Vagina (tissue), 2 donors: ENCODE measurements at places on chromosomes 11 and 22.

GRCh38 chr11:43419460-43419859, 60.7 kb downstream of the TTC17 start:
- DNase-seq, result no peak

DNA sequence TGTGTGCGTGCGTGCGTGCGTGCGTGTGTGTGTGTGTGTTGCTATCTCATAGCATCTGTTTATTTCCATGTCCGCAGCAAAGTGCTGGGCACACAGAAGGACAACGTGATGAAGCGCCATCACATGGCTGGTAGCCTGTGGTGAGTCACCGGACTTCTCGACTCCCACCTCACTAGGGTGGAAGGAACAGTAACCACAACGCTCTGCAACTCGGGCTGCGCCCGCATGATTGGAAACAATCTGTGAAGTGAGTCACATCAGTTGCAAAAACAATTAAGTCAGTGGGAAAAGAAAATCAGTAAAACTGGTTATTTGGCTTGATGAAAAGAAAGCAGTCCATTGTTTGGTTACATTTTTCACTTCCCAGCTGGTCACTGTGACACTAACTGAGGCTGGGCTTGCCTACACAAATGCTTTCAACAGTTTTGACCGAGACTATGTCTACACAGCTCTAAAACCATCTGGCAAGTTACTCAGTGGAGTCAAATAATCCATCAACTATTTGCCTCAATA, 437.3 kb upstream of the CADM1 start:
- no peak for DNase-seq

DNA sequence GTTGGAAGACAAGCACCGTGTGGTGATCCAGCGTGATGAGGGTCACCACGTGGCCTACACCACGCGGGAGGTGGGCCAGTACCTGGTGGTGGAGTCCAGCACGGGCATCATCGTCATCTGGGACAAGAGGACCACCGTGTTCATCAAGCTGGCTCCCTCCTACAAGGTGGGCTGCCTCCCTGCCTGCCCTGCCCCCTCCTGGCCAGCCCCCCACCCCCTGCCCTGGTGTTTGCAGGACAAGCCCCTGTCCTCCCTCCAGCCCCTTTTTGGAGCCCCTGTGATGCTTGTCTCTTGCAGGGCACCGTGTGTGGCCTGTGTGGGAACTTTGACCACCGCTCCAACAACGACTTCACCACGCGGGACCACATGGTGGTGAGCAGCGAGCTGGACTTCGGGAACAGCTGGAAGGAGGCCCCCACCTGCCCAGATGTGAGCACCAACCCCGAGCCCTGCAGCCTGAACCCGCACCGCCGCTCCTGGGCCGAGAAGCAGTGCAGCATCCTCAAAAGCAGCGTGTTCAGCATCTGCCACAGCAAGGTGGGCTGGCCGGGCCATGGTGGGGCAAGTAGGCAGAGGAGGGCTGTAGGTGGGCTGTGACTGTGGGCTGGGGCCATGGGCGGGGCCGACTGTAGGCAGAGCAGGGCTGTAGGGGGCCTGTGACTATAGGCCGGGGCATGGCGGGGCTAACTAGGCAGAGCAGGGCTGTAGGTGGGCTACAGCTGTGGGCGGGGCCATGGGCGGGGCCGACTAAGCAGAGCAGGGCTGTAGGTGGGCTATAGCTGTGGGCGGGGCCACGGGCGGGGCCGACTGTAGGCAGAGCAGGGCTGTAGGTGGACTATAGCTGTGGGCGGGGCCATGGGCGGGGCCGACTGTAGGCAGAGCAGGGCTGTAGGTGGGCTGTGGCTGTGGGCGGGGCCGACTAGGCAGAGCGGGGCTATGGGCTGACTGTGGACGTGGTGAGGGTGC, 13.6 kb downstream of the MUC2 start:
- DNase-seq, result no peak

- DNase-seq, result no peak
These were observed 48.1 kb upstream of the FGF3 start for GRCh38 chr11:69867076-69868005.

- DNase-seq, result no peak
These were observed 269.6 kb downstream of the MN1 start for GRCh38 chr22:27531782-27532530.

DNA sequence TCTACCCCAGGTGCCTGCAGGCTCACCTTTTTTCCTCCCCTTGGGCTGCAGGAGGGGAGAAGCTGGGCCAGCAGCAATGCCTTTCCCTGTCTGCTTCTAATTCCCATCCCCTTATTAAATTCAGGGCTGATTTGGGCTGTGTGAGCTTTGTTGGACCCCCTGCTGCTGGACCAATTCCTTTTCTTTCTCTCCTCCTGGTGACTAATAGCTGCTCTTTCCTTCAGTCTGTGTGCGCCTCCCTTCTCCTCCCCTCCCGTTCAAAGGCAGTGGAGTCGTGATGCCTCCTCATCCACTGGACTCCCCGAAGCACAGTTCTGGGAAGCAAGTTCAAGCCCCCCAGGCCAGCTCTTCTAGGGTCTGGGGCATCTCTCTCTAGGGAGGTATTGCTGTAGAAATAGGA, 567.9 kb upstream of the CADM1 start:
- DNase-seq, result no peak

DNA sequence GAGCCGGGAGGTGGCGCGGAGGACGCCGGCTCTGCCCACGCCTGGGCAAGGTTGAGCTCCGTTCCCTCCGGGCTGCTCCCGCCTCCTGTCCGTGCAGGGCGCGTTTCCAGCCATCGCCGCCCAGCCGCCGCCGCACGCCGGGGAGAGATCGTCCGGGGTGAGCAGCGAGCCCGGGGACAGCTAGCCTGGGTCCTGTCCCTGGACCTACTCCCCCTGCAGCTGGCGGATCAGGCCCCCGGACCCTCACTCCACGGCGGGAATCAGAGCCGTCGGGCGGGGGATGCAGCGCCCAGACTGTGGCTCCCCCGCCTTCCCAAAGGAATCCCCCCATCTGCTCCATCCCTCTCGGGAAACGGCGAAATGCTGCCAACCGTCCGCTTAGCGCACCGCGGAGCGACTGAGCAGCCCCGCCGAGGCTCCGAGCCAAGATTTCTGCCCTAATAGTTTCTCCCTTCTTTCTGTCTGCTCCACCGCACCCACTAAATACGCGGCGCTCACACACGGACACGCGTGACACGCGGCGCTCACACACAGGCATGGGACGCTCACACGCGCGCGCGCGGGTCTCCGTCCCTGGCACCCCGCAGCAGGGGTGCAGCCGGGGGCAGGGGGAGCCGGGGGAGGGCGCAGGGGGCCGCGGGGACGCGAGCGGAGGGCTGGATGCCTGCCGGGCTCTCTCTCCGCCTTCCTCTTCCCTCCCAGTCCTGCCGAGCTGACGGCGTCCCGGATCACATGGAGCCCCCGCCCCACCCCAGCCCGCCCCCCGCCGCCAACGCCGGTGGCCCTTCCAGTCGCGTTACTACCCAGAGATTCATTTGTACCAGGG, at the start of gene KCNJ5:
TSS of gene KCNJ5 (plus strand) at position 814 of the 826 bp plus-strand sequence. CDS start 19,918 bp downstream, outside the sequence.
- DNase-seq, result no peak

DNA sequence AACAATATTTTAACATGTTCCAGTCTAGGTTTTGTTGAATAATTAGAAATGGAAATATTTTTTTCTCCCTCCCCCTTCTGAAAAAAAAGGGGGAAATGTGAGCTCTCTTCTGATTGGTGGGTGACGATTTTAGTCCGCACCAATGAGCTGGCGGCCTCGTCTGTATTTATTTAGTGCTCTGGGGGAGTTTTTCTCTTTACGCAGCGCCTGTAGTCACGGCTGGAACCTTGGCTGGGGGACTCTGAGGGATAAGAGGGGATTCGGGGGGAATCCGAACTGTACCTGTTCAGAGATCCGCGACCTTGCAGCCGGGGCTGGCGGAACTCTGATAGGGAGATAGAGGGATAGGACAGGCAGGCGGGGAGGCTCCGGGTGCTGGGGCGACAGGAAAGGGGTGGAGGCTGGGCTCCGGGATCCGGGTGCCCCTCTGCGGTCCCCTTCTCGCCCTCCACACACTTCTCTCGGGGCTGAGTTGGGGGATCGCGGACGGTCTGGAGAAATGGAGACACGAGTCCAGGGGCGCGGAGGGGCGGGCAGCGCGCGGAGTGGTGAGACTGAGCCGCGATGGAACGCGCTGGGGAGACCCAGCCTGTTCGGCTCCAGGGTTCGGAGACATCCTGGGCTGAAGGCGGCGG, 99.7 kb upstream of the HSD17B12 start:
- DNase-seq, result no peak

DNA sequence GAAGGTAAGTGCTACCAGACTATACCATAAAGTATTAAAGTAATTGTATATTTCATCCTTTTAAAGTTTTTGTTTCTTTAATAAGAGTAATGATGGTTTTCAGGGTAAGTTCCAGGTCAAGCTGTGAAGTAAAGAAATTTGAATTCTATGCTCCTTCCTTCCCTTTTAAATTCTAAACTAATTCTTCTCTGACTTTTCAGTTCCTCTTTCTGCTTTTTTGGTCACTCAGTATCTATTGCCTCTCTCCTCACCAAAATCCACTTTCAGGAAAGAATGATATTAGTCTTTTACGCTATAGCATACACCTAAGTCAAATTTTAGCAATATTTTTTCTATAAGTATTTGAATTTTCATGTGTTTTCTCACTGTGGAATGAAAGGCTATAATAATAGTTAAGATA, 8.2 kb downstream of the MMP8 start:
- DNase-seq, result no peak

DNA sequence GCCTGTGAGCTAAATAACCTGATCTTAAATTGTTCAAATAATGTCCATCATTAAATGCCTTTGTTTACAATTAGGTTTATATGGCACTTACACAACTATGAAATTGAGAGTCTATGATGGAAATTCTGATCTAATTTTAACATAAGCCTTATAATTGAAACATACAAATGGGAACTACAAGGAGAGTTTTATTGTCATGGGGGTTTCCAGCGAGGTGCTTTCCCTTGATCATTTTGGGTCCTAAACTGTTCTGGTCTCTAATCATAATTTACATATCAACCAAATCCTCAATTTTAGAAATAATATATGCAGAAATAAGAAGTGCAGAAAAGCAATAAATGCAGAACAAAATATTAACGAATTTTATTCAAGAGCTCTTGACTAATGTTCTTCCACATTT, 44.9 kb downstream of the RRAS2 start:
- DNase-seq, result no peak

GRCh38 chr11:74022546-74022945, 13.7 kb upstream of the UCP3 start:
- no peak for DNase-seq
